ENCODE measurements at places on chromosomes 6 and 20.

GRCh38 chr6:65569505-65569904 lies 137.5 kb downstream of the EYS start:
- H3K4me1 ChIP-seq: no peaks in the 10 kb centered on the region
- H3K27me3 ChIP-seq: no peaks in the 10 kb centered on the region
- no peak for DNase-seq
- H3K4me3 ChIP-seq: no peak overlapping the region
- H3K27ac ChIP-seq: no peak overlapping the region

- H3K27ac ChIP-seq: peak overlapping the region; percentile 96
- no peak for DNase-seq
- H3K36me3 ChIP-seq: no peaks in the 10 kb centered on the region
- H3K4me1 ChIP-seq: peaks cover 49% of the 10 kb centered on the region
- H3K27me3 ChIP-seq: no peaks in the 10 kb centered on the region
These were observed 469 bp downstream of the STX16 start for GRCh38 chr20:58651559-58651945.

DNA sequence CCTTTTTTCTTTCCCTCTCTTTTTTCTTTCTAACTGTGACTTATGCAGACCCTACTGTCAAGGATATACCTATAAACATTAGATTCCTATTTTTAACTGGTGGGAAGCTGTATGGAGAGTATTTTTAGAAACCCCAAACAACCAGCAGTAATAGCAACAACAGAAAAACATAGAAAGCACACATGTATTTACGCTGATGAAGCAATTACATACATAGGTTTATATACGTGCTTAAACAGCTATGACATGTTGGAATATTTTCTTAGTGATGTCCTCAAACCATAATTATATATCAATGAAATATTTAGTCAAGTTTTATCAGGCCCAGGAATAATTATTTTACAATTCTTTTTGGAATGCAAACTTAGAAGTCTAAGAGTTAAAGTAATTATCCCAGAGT lies 294.3 kb upstream of the SOX4 start:
- H3K4me3 ChIP-seq: no peak overlapping the region
- H3K4me1 ChIP-seq: no peaks in the 10 kb centered on the region
- DNase-seq: no peak
- no peaks in the 10 kb centered on the region for H3K27me3 ChIP-seq

- no peaks in the 10 kb centered on the region for H3K36me3 ChIP-seq
- H3K27ac ChIP-seq: no peak overlapping the region
- no peak for DNase-seq
- H3K4me3 ChIP-seq: no peak overlapping the region
These were observed 39.9 kb downstream of the PREX1 start for GRCh38 chr20:48787861-48788375.

DNA sequence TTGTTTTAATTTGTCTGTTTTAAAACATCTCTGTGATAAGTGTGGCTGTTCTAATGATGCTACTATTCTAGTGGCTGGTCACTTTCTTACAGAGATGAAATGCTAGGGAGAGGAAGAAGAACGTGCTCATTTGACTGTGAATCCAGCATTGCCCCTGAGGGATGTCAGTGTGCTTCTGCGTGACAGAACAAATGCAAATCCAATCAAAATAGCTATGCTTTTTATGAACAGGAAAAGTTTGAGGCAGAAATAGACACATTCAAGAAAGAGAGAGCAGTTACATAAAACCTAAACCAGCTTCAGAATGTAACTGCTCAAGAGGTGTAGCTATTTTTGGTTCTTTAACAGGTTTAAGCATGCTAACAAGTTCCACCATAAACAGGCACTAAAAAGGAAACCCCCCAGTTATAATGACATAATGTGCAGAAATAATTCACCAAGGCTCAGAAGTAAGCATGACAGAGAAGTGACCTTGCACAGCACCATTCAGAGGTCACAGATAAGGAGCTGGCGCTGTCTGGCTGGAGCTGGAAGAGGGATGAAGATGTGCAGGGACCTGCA lies 385.3 kb downstream of the EPM2A start:
- H3K27me3 ChIP-seq: no peaks in the 10 kb centered on the region
- H3K36me3 ChIP-seq: no peaks in the 10 kb centered on the region
- H3K4me1 ChIP-seq: no peaks in the 10 kb centered on the region
- no peak for DNase-seq

GRCh38 chr6:31400467-31401289 lies 2.7 kb upstream of the MICA start:
- peak overlapping the region; percentile 99 for H3K27ac ChIP-seq
- H3K27me3 ChIP-seq: no peaks in the 10 kb centered on the region
- H3K4me1 ChIP-seq: peaks cover 63% of the 10 kb centered on the region
- peak; percentile 91 for DNase-seq
- no peaks in the 10 kb centered on the region for H3K36me3 ChIP-seq
- H3K4me3 ChIP-seq: peak overlapping the region; percentile 83

DNA sequence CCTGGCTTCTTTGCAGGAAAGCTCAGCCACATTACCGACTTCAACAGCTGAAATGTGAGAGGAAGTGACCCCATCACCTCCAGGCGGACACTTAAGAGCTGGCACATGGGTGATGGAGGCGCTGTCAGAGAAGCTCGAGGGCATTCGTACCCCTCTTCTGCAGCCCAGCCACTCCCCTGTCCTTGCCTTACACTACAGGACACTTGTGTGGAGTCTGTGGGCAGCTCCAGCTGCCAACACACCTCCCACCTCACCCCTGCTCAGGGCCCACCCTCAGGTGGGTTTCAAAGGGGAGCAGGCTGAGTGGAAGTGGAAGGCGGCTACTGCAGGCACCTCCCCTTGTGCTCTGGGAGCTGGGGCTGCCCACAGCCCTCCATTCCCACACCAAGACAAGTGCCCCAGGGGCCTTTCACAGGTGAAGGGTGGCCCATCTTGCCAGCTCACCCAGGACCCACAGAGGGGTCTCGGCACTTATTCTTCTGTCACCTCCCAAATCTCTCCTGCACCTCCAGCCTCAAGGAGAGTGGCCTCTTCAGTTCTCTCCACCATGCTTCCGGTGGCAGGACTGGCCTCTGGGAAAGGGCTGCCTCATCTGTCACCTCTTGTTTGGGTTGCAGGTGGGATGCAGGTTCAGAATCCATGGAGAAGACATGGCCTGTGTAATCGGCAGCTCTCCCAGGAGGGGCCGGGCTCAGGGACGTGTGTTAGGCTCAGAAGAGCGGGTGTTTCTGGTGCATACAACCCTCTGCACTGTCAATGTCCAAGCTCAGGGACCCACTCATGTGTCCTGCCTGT lies 49.8 kb downstream of the IRF4 start:
- no peak for DNase-seq
- no peak overlapping the region for H3K27ac ChIP-seq
- H3K36me3 ChIP-seq: no peaks in the 10 kb centered on the region
- no peak overlapping the region for H3K4me3 ChIP-seq

DNA sequence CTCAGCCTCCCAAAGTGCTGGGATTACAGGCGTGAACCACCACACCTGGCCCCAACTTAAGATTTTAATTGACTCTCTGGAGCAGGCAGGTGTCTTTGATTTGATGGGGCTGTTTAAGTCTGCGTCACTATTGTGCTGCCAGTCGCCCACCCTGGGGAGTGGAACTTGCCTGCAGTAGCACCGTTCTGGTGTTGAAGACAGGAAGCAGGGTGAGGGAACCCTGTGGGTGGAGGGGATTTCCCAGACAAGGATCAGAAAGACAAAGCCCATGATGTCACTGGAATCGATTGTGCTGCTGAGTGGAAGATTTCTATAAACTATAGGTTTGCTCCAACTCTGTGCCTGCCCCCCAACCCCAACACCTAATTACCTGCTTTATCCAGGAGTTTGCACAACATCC lies 11.0 kb downstream of the ALDH8A1 start:
- DNase-seq: no peak
- no peaks in the 10 kb centered on the region for H3K36me3 ChIP-seq
- no peak overlapping the region for H3K27ac ChIP-seq
- no peaks in the 10 kb centered on the region for H3K27me3 ChIP-seq
- H3K4me1 ChIP-seq: no peaks in the 10 kb centered on the region

- H3K36me3 ChIP-seq: no peaks in the 10 kb centered on the region
- peak; percentile 69 for DNase-seq
- H3K4me3 ChIP-seq: no peak overlapping the region
These were observed 46.0 kb downstream of the SLC35D3 start for GRCh38 chr6:136967876-136968752.

GRCh38 chr6:163335671-163336545 lies 78.6 kb upstream of the QKI start:
- H3K27ac ChIP-seq: peak overlapping the region; percentile 92
- no peaks in the 10 kb centered on the region for H3K27me3 ChIP-seq
- no peaks in the 10 kb centered on the region for H3K36me3 ChIP-seq
- H3K4me3 ChIP-seq: no peak overlapping the region

DNA sequence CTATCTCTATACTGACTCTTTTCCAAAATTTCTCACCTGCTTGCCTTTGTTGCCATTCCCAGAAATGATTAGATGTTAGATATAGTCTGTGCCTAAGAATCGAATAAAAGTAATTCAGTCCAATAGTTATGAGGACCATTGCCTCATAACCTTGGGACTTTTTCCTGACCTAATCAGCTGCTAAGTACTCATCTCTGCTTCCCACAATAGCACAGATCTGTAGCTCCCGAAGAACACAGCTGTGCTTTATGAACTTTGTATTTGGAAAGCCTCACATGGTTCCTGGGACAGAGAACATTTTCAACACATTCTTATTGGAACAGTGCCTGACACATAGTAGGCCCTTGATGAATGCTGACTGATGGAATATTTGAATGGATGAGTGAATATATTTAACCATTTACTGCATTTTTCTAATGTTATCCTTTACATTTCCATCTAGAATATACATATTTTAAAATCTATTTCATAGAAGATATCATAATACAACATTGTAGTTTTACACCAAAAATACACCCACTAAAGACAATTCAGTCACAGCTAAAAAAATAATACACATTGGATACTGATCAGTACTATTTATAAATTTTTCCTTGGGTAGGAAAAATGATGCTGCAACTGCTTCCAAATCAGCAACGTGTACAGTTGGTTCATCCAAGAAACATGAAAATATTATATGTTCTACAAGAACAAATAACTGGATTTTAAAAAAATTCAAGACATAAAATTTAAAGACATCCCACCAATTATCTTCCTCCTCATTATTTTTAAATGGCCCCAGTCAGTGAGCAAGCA lies 53.9 kb downstream of the HS3ST5 start:
- no peak overlapping the region for H3K27ac ChIP-seq
- no peaks in the 10 kb centered on the region for H3K36me3 ChIP-seq
- no peak overlapping the region for H3K4me3 ChIP-seq
- no peaks in the 10 kb centered on the region for H3K4me1 ChIP-seq
- no peaks in the 10 kb centered on the region for H3K27me3 ChIP-seq

- H3K4me3 ChIP-seq: no peak overlapping the region
- no peaks in the 10 kb centered on the region for H3K27me3 ChIP-seq
- H3K36me3 ChIP-seq: no peaks in the 10 kb centered on the region
- H3K4me1 ChIP-seq: no peaks in the 10 kb centered on the region
- no peak for DNase-seq
- no peak overlapping the region for H3K27ac ChIP-seq
These were observed 41.2 kb downstream of the COL11A2 start for GRCh38 chr6:33151050-33151449.

GRCh38 chr6:160013987-160014868 lies 45.3 kb downstream of the IGF2R start:
- peaks cover 13% of the 10 kb centered on the region for H3K36me3 ChIP-seq
- H3K27ac ChIP-seq: no peak overlapping the region
- H3K4me1 ChIP-seq: peaks cover 18% of the 10 kb centered on the region
- H3K27me3 ChIP-seq: no peaks in the 10 kb centered on the region
- no peak for DNase-seq
- no peak overlapping the region for H3K4me3 ChIP-seq

DNA sequence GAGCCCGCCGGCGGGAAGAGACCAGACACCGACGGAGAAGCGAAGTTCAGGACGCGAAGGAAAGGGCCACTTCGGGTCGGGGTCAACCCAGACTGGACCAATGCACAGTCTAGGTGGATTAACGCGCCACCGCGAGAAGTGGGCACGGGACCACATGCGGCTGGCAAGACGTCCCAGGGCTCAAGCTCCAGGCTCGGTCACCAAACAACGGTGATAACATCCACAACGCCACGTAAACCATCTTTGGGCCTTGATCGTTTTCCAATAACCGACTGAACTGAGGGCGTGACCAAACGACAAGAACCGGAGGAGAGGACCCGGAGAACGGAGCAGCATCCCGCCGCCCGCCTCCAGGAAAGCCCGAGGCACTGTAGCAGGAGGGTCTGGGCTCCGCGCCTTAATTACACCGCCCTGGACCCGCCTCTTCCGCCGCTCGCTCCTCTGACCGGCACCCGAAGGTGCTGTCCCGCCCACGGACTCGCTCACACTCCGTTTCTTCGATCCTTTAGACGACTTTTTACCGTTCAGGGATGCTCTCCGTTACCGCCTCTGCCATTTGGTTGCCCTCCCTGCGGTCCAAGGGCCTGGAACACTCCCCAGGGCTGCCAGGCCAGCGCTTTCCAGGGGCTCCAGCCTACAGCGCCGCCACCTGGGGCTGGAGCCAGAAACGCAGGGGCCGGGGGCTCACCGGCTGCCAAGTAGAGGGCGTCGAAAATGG lies 44.1 kb downstream of the DPPA5 start:
- no peak overlapping the region for H3K27ac ChIP-seq
- H3K27me3 ChIP-seq: peaks cover 2% of the 10 kb centered on the region
- DNase-seq: no peak
- peak overlapping the region; percentile 59 for H3K4me3 ChIP-seq

DNA sequence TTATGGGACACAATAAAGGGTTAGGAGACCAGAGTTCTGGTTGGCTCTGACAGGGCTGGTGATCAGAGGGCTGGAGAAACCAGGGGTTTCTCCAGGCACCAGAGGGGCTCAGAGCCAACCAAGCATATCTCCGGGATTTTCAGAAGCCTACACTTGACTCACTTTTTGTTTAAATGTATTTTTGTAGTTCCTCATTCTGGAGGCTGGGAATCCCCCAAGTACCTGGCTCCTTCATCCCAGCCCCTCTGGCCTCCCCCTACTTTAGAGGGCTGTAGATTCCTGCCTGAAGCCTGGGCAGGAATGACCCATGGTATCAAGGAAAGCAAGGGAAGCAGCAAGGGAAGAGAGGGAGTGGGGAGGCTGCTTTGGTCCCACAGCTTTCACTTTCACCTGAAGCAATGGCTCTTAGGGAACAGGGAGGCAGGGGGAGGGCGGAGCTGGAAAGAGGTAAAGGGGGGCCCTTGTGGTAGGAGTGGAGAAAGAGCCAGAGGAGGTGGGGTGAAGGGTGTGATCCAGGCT lies 973 bp downstream of the CD40 start:
- H3K4me1 ChIP-seq: no peaks in the 10 kb centered on the region
- H3K4me3 ChIP-seq: peak overlapping the region; percentile 59

GRCh38 chr6:50145125-50145524 lies 95.4 kb upstream of the DEFB112 start:
- H3K4me3 ChIP-seq: no peak overlapping the region
- H3K27ac ChIP-seq: no peak overlapping the region
- H3K36me3 ChIP-seq: no peaks in the 10 kb centered on the region
- H3K4me1 ChIP-seq: no peaks in the 10 kb centered on the region
- no peak for DNase-seq
- no peaks in the 10 kb centered on the region for H3K27me3 ChIP-seq

- H3K36me3 ChIP-seq: no peaks in the 10 kb centered on the region
- no peaks in the 10 kb centered on the region for H3K4me1 ChIP-seq
- H3K27me3 ChIP-seq: no peaks in the 10 kb centered on the region
These were observed 380.0 kb upstream of the MARCKS start for GRCh38 chr6:113476937-113477839.
